Activated CD8-positive, alpha-beta T cell treated with anti-CD3 and anti-CD28 coated beads, Interleukin-2, amount 10 ng/mL, durations not matched to agents 7 days and 5 days (primary cell): ENCODE measurements at places on chromosomes 5 and 9. TPM values are rescaled to one million over a fixed set of nuclear protein-coding genes. Genes with fewer than 3 reads are reported as not detected.

DNA sequence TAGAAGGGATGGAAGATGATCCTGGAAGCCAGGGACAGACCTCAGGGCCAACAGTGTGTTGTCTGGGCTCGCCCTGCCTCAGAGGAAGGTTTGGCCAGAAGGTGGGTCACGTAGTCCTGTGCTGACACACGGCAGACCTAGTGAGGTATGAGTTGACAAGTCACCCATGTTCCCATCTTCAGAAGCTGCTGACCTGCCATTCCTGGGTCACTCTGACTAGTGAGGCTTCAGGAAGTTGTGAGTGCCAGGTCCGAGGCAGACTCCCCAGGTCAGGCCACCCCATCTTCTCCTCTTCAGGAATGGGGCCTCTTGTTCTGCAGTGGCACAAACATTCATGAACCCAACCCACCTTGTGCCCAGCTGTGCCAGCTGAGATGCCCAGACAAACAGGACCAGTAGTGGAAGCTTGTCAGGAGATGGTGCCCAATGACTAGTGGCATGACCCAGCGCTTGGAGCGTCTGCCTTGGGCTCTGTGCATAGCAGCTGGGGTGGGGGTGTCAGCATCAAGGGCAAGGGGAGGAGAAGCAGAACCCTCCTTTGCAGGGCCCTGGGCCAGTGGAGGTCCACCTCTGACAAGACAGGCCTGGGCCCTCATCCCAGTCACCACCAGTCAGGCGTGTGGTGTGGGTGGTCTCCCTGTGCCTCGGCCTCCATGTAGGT, 16.8 kb upstream of the ANGPTL2 start:
- H3K27ac ChIP-seq, result no peak overlapping the region
- H3K36me3 ChIP-seq, result no peaks in the 10 kb centered on the region
- no peak overlapping the region for H3K4me3 ChIP-seq
- H3K4me1 ChIP-seq, result no peaks in the 10 kb centered on the region
- no peak for DNase-seq

GRCh38 chr5:116395226-116395625, 179.4 kb downstream of the SEMA6A start:
- no peak overlapping the region for H3K27ac ChIP-seq
- H3K36me3 ChIP-seq, result no peaks in the 10 kb centered on the region
- H3K4me3 ChIP-seq, result no peak overlapping the region
- H3K4me1 ChIP-seq, result no peaks in the 10 kb centered on the region
- no peaks in the 10 kb centered on the region for H3K27me3 ChIP-seq

Gene PCDHGA9
- total RNA-seq, result not detected

Gene PCDHGA8
- total RNA-seq, result not detected

Gene SLC34A1
- total RNA-seq, result 2.1 TPM

DNA sequence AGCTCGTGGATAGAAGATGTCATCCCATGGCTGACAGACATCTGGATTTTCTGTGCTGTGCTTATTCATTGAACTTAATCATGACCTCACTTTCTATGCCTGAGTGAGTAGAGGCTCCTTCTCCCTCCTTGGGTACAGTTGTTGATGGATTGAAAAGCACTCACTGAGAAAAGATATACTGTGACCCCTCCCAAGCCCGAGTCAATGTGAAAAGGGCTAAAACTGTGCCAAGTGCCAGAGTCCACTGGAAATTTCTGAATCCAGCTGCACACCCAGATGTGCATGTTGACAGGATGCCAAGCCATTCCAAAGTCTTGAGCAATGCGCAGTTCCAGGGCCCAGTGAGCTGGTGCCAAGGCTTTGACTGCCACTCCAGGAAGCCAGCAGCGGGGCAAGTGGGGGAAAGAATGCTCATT, 473.0 kb downstream of the NTRK2 start:
- no peaks in the 10 kb centered on the region for H3K4me1 ChIP-seq
- DNase-seq, result no peak
- H3K36me3 ChIP-seq, result no peaks in the 10 kb centered on the region
- H3K27me3 ChIP-seq, result peaks cover 2% of the 10 kb centered on the region
- H3K4me3 ChIP-seq, result no peak overlapping the region
- no peak overlapping the region for H3K27ac ChIP-seq

GRCh38 chr5:114473541-114473940, 111.7 kb downstream of the KCNN2 start:
- no peak for DNase-seq
- H3K27ac ChIP-seq, result no peak overlapping the region
- H3K27me3 ChIP-seq, result no peaks in the 10 kb centered on the region
- H3K4me3 ChIP-seq, result no peak overlapping the region

DNA sequence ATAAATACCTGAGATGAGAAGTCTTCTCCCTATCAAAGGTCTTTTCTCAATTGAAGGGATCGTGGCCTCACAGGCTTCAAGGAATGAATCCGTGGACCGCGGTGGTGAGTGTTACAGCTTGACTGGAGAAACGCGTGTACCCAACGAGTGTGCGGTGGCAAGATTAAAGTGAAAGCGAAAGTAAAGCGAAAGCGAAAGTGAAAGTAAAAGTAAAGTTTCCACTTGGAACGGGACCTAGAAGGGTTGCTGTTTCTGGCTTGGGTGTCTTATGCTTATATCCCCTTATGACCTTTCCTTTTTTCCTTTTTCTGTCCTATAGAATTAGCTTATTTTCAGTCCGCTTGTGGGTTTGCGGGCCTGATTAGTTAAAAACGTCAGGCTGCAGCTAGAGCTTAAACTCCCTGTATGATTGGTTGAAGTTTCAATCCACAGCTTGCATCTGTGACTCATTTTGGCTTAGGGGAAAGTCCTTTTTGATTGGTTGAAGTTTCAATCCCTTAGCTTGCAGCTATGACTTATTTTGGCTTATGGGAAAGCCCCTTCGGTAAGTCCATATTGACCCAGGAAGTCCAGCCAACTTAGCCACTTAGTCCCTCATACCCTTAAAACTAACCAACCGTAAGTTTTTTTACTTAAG, 924.3 kb upstream of the CDH10 start:
- H3K4me3 ChIP-seq, result no peak overlapping the region
- H3K27ac ChIP-seq, result peak overlapping the region; percentile 49
- H3K4me1 ChIP-seq, result peaks cover 3% of the 10 kb centered on the region
- no peaks in the 10 kb centered on the region for H3K27me3 ChIP-seq
- peak; percentile 20 for DNase-seq

GRCh38 chr5:135384898-135385297, 14.1 kb downstream of the MACROH2A1 start:
- H3K4me3 ChIP-seq, result no peak overlapping the region
- DNase-seq, result no peak
- H3K27ac ChIP-seq, result no peak overlapping the region
- peaks cover 79% of the 10 kb centered on the region for H3K36me3 ChIP-seq
- H3K27me3 ChIP-seq, result no peaks in the 10 kb centered on the region

Gene SCGB3A2
- not detected for total RNA-seq

Gene SRA1
- 43.4 TPM for total RNA-seq

Gene MAPK9
- 44.6 TPM for total RNA-seq

Gene PCDHAC1
- not detected for total RNA-seq

Gene SCGB3A1
- not detected for total RNA-seq

Gene GHR
- total RNA-seq, result not detected

Gene FCN1
- not detected for total RNA-seq

DNA sequence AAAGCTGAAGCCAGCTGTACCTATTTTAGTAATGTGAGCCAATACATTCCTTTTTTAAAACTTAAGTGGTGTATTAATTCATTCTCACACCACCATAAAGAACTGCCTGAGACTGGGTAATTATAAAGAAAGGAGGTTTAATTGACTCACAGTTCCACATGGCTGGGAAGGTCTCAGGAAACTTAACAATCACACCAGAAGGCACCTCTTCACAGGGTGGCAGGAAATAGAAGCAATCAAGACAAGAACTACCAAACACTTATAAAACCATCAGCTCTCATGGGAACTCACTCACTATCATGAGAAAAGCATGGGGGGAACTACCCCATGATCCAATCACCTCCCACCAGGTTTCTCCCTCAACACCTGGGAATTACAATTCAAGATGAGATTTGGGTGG, 21.0 kb downstream of the ESM1 start:
- no peak overlapping the region for H3K4me3 ChIP-seq
- no peak for DNase-seq
- H3K27me3 ChIP-seq, result peaks cover 13% of the 10 kb centered on the region
- H3K36me3 ChIP-seq, result peaks cover 9% of the 10 kb centered on the region
- H3K4me1 ChIP-seq, result peaks cover 6% of the 10 kb centered on the region

Gene LRRC19
- total RNA-seq, result not detected

DNA sequence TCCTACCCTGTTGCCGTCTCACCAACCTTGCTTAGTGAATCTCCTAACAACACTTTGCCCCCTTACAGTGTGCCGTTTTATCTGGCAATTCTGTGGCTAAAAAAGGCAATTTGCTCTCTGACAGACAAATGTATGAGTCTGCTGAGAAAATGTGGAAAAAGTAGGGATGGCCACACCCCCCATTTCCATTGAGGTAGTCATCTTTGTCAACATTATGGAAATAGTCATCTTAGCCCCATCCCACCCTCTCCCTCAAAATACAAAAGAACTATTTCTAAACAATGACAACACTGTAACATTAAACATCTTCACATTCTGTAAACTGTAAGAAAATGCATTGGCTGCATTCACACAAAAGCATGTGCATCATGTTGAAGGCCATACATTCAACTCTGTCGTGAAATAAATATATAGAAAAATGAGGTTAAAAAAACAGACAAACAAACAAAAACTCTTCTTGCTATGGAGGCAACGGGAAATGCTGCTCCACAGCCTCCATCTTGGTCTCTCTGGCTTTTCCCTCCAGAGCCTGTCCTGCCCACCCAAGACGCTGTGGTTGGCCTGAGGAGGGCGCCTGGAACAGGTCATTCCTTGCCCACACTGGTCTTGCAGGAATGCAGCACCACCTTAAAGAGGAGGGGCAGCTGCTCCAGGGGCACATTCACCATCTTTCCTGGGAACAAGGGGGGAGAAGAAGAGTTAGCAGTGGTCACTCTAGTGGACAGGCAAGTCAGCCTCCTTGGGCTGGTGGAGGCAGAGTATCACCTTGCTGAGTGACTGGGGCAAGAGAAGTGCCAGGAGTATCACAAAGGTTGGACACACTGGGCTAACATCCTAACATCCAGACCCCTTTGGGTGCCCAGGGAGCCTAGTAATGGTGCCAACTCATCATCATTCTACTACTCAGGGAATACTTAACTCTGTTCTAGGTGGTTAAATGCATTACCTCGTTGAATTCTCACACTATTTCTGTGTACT, 15.2 kb upstream of the NR5A1 start:
- H3K27ac ChIP-seq, result no peak overlapping the region
- H3K36me3 ChIP-seq, result no peaks in the 10 kb centered on the region
- H3K27me3 ChIP-seq, result peaks cover 7% of the 10 kb centered on the region
- no peak for DNase-seq

Gene NFX1
- 38.8 TPM for total RNA-seq

Gene EQTN
- not detected for total RNA-seq

DNA sequence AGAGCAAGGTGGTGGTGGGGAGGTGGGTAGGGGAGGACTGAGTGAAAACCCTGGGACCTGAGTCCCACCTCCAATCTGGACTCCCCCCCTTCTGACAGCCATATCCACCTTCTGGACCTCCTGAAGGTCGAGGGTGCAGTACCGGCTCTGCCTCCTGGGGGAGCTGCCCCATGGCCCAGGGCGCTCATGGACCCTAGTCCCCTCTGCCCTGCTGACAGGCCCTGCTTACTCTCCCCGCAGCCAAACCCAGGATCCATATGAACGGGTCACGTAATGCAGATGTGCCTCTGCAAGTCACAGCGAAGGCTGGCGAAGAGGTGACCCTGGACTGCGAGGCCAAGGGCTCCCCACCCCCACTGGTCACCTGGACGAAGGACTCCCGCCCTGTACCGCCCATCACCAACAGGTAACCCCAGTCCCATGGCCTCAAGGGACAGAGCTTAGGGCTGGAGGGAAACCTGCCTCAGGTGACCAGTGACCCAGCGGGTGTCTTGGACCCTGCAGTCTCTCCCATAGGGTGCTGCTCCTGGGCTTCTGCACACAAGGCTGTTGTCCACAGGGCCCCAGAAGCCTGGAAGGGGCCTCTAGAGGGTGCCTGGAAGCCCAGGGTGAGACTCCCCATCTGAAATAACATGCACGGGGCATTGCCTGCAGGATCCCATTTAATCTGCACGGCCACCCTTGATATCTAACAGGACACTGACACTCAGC, 61.7 kb downstream of the HMCN2 start:
- no peak overlapping the region for H3K27ac ChIP-seq
- no peak overlapping the region for H3K4me3 ChIP-seq
- H3K27me3 ChIP-seq, result peaks cover 15% of the 10 kb centered on the region
- no peaks in the 10 kb centered on the region for H3K4me1 ChIP-seq

DNA sequence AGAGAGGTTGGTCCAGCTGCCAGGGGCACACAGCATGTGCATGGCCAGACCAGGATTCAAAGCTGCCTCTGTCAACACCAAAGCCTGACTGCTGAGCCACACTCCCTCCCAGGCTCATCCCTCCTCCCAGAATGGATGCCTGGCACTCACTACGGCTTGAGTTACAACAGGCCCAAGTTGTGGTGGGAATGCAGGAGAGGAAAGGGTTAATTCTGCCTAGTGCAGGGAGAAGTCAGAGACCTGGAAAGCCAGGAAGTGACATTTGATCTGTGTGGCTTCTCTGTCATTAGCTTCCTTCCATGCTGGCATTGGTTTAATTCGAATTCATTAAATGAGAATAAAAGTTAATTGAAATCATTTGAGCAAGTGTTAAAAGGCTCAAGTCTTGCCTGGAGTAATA, 150.0 kb downstream of the NSG2 start:
- H3K36me3 ChIP-seq, result no peaks in the 10 kb centered on the region
- no peak overlapping the region for H3K27ac ChIP-seq
- no peaks in the 10 kb centered on the region for H3K27me3 ChIP-seq
- H3K4me3 ChIP-seq, result no peak overlapping the region
- no peak for DNase-seq
- H3K4me1 ChIP-seq, result no peaks in the 10 kb centered on the region

DNA sequence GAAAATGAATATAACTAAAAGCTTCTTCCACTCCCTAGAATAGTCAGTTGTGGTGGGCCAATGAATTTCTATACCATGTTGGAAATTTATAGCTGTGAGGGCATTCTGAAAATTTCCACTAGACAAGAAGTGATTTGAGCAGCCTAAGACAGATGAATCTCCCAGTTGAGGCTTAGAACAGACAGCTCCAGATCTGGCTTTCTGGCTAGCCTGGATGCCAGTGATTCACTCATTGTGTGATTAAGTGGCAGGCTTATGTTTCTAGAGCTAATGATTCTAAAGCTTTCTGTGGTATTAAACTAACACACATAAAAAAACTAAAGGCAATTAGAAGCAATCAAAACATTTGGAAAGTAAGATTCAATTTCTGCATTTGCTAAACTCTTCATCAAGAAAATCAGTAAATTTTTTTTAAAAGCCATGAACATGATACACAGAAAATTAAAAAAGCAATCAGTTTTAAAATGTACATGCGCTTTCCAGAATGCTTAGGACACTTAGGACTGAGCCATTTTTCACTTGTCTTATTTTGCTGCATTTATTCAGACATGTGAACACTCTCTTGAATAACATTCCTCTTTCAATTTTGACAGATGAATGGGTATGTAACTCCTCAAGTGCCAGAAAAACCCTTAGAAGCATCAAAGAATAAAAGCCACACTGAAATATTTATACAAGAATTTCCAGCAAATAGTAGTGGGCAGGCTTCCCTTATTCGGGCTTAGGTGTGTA, 100.5 kb upstream of the GNAQ start:
- DNase-seq, result no peak
- peaks cover 13% of the 10 kb centered on the region for H3K36me3 ChIP-seq
- peak overlapping the region; percentile 87 for H3K27ac ChIP-seq
- peaks cover 26% of the 10 kb centered on the region for H3K4me1 ChIP-seq
- peak overlapping the region; percentile 61 for H3K4me3 ChIP-seq
